ENCODE measurements at places on chromosomes 7 and 10.

- DNase-seq = no peak
Measured at GRCh38 chr7:92695308-92696261, 105.4 kb upstream of the FAM133B start.

DNA sequence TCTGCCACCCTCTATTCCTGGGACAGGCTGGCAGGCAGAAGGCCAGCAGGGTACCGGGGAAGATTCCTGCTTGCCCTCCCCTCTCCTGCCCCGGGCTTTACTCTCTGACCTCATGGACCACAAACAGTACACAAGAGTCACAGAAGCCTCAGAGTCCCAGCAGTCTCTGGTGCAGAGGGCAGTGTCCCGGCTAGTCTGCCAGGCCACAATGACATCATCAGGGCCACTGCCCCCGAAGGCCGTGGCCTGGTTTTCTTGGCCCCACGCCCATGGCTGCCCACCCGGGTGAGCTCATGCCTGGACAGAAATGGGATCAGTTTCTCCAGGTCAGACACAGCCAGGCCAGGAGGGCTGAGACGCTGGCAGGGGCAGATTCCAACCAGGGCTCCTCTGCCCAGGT lies 91.9 kb downstream of the MYL10 start:
- no peak for DNase-seq

GRCh38 chr7:15820319-15820718 lies 133.8 kb upstream of the MEOX2 start:
- DNase-seq = no peak

GRCh38 chr7:376306-377079 lies 86.5 kb downstream of the FOXL3 start:
- no peak for DNase-seq

- DNase-seq = no peak
Measured at GRCh38 chr10:1557081-1557480, 180.2 kb downstream of the ADARB2 start.

- no peak for DNase-seq
Measured at GRCh38 chr10:113214331-113214730, 264.3 kb downstream of the TCF7L2 start.

Data from activated gamma-delta T cell treated with anti-CD3 and anti-CD28 coated beads, Interleukin-2, amount 50 U/mL, for 16 hours (primary cell).